ENCODE measurements at places on chromosomes 4 and X.

GRCh38 chr4:61182915-61183314 is 17.2 kb upstream of the ADGRL3 start:
- no peak for DNase-seq

GRCh38 chr4:72531768-72532290 is 37.2 kb downstream of the ADAMTS3 start:
- DNase-seq, result no peak

GRCh38 chr4:8393593-8394038 is 46.9 kb downstream of the ACOX3 start:
- DNase-seq, result no peak

GRCh38 chrX:47634871-47635575 is 5.3 kb upstream of the CFP start:
- no peak for DNase-seq

- no peak for DNase-seq
Measured at GRCh38 chr4:79823148-79823763, 249.8 kb downstream of the ANTXR2 start.

- DNase-seq, result no peak
Measured at GRCh38 chr4:109913596-109914241, 1.0 kb downstream of the EGF start.

DNA sequence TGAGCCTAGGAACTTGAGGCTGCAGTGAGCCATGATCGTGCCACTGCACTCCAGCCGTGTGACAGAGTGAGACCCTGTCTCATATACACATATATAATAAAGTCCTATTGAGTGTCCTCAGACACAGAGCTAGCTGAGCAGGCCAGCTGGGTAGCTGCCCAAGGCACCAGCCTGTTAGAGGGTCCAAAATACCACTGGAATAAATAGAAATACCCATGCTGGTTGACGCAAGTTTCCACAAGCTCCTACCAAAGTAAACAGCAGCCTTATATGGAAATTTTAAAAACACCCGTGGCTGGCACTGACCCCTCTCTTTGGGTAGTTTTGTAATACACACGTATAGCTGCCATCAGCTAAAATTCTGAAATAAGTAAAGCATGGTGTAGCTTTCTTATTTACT is 348.6 kb downstream of the BCOR start:
- no peak for DNase-seq

- no peak for DNase-seq
Measured at GRCh38 chrX:65667157-65667502, 324 bp upstream of the MSN start.

DNA sequence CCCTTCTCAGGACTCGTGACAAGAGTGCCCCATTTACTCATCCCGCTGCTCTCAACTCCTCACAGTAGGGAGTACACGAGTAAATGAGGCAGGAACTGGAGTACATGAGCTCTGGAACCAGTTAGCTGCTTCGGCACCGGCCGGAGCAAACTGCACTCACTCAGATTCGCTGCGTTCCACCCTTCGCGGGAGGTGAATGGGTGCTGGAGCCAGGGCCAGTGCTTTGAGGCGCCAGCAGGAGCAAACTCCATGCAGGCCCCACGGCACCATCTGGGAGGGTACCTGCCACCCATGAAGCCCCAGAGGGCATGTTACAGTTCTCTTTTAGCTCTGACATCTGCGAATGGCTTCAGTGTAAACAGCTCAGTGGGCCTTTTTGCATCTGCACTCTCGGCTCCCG is 315.5 kb upstream of the GK2 start:
- no peak for DNase-seq

DNA sequence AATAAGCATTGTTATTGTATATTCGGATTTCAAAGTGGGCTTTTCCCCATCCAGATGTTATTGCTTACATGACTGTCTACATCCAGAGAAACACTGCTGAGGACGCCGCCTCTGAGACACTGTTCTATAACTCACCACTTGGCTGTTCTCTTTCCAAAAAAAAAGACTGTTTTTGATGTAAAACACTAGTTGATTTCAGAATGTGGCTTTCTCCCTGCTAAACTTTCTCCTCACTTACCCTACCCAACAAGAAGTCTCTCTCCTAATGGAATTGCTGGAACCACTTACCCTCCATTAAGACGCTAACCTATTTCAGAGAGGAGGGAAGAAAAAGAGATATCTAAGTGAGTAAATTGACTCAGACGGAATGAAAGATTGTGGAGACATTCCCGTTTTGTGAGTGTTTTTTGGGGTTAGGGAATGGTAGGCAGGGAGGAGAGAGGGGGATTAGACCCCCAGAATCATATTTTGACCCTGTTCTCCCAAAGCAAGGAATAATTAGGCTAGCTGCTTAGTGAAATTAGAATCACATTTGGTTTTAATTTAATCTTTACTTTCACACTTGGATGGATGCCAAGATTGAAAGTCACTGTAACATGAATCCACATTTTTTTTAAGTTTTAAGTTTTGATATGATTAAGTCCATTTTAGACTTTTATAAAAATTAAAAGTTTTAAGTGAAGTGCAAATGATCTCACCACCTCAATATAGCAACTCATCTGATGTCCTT is 174.9 kb downstream of the CHIC2 start:
- no peak for DNase-seq
